Cortex of kidney (tissue), 1 donor: ENCODE measurements at places on chromosomes 5 and 9.

GRCh38 chr9:89428222-89428761 is 69.6 kb downstream of the SEMA4D start:
- DNase-seq = no peak

- DNase-seq = no peak
Observed at GRCh38 chr5:73861313-73861988, 235.5 kb downstream of the ARHGEF28 start.

DNA sequence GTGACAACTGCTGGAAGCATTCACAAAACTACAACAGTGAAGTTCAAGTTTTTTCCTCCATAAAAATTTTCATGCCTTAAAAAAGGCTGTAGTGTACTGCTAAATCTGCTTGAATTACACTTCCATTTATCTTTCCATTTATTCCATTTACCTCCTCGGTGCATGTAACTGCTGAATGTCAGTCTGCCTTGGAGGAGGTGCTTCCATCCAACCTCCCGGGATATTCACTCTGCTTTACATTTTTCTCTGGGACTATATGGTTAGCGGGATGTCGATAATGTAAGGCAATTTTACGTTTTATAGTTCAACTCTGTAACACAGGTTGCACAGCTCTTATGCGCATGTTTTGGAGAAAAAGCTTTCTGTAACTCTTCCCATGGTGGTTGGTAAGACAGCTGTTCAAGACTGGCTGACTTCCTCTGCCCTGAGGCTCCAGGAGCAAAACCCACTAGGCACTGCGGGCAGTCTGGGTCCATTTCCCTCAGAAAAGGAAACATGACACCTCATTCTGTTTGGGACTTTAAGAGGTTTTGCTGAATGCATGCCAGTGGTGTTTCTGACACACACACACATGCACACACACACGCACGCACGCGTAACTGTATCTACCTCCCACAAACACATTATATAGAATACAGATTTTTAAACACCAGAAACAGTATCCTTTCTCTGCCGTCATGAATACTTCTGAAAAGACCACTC is 66.1 kb downstream of the SPTLC1 start:
- DNase-seq = no peak

DNA sequence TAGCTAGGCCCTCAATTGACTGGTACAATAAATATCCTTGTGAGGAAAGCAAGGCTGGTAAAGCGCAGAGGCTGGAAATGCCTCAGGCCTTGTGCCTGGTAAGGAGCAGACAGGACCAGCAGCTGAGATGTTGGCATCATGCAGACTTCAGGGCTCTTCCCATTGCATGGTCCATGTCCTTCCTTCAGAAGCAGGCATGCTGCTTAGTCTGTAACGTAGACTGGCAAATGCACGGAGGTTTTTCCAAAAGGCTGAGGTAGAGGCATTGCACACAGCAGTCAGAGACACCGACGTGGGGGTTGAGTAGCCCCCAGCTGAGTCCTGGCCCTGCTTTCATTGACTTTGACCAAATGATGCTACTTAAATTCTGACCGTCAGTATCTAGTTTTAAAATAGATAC is 87.1 kb downstream of the ADRB2 start:
- no peak for DNase-seq

DNA sequence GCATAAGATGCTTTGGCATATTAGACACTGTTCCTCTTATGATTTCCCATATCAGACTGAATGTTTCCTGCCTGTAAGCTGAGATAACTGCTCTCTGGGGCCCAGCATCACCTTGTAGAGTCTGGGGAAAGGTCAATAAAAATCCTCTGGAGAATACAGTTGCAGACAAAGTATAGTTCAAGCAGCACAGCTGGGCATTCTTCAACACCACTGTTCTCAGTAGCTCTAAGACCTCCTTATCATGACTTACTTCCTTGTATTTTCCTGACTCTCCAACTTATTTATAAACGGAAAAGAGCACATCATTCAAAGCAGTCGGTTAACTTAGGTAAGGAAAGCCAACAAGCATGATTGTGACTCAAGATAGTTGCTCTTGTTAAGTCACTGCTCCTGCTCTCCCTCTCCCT is 208.7 kb upstream of the RASEF start:
- no peak for DNase-seq

DNA sequence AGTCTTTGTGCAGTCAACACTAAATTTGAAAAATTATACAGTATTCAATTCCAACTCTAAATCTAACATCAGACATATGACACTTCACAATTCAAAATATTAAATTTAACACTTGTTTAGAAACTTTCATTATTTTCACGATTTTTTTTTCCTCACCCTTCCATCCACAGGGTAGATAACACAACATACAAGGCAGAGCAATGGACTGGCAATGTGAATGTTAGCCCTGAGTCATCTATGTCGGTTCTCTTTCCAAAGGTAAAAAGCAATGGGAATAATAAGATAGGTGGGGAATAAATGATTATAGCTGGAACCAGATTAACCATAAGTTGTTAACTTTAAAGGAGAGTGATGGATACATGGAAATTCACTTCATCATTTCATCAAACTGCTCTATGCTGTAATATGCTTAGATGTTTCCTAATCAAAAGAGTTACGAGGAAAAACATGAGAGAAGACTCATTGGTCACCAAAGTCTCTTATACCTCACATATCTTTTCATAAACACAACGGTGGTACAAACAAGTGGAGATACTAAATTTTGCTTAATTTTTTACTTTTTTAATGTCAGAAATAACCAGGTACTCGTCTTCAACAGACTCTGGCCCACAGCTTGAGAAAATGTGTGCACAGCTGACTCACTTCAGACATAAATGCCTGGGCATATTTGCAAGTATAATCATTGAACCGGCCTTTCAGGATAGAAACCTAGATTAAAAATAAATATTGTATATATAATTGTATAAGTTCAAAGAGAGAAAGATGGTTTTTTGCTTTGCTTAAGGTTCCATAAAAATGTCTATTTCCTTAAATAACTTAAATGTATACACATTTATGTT is 23.0 kb downstream of the RFX3 start:
- no peak for DNase-seq

DNA sequence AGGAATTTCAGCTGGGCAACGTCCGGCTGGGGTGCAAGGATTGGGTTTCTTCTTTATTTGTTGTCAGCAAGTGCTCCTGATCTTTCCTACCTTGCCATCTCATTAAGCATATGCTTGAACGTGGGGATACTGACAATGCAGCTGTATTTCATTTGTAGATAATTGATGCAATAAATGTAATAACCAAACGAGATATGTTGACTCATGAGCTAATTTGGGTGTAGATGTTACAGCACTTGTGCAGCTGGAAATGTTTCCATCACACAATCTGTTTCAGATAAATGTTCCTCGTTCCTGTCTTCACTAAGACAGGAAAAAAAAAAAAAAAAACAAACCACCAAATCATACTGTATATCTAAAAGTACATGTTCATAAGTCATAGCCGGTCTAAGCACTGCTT is 123.8 kb downstream of the DMRT2 start:
- DNase-seq = no peak

- no peak for DNase-seq
Observed at GRCh38 chr9:33686942-33687341, 108.4 kb upstream of the PRSS3 start.

DNA sequence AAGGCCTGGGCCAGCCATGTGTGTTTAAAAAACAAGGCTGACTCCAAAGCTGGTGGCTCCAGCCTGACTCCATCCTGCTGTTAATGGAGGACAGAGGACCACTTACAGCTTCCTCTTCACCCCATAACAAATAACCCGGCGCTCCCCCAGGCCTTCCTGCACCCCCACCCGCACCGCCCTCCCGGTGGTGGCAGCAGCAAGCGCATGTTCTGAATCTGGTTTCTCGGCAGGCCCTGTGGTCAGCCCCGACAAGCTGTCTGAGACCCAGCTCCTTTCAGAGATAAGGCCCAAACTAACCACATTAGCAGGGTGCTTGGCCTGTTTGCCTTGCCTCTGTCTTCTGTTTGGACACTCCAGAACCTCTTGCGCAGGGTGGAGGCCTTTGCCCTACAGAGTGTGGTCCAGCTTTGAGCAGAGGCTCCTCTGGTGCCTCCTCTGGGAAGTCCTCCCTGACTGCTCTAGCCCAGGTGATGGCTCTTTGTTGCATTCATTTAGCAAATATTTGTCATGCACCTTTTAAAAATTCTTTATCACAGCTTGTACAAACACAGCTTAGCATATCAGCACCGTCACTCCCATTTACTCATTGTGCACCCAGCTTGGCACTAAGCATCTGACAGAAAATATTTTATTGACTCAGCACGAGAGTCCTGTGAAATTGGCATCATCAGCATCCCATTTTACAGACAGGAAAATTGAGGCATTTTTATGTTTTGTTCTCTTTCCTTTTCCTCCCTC is 78.4 kb downstream of the NDFIP1 start:
- DNase-seq = no peak

DNA sequence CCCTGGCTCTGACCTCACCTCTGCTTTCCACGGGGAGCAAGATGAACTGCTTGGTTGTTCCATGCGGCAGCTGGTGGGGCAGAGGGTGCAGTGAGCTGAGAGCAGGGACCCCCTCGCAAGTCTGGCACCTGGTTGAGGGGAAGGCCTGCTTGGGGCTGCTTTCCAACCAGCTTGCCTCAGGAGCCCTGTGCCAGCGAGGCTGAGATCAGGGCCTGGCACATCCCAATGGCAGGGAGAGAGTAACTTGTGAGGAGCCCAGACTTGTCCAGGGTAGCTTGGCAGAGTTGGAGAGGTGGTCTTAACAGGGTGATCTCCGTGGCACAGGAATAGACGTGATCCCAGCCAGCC is 68.9 kb downstream of the IQGAP2 start:
- DNase-seq = no peak

- DNase-seq = no peak
Observed at GRCh38 chr5:128196791-128197190, 113.2 kb downstream of the SLC12A2 start.

- DNase-seq = no peak
Observed at GRCh38 chr5:72537166-72537565, 30.0 kb upstream of the ZNF366 start.

DNA sequence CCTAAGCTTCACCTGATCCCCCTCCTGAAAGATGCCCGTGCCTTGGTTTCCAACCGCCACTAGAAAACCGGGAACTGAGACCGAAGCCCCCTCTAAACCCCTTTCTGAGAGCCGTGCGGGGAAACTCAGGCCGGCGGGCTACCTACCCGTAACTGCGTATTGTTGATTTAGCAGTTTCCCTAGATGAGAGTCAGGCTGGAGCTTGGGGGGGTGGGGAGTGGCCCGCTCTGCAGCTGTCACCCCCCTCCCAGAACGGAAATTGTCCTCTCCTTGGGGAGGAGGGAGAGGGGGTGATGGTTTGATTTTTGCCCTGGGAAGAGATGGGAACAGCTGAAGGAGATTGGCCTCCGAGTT is 2.5 kb downstream of the CXXC5 start:
- no peak for DNase-seq

- no peak for DNase-seq
Observed at GRCh38 chr5:6556089-6556801, 76.6 kb downstream of the NSUN2 start.

DNA sequence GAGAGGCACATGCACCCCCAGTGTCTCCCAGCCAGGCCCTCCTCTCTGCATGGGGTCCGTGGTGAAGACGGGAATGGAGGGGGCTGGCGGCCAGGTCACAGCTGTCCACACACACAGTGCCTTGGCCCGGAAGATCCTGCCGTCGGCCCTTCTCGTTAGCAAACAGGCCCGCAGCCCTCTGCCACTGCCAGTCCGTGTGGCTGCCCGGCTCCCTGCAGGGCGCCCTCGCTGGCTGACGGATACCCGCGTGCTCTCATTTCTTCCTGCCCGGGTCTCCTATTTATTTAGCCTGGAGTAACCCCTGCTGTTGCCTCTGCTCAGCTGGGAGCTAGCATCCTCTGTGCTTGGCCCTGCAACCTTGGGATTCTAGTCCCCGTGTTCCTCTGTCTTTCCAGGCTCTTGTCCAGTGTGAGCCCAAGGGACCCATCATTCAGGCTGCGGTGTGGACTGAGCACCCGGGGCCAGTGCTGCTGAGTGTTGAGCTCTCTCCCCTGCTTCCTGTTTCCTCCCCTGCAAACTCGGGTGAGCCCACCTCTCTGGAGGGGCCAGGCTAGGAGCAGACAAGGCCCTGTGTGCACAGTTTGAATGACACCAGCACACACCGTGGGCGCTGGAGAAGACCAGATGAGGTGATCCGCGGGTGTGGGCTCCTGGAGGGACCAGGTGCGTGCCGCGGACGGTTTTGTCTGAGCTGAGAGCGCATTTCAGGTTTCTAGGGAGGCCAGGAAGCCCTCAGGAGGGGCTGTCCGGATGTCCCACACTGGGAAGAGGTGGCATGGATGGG is 14.6 kb upstream of the RNU6ATAC start:
- DNase-seq = no peak

- no peak for DNase-seq
Observed at GRCh38 chr5:97600486-97600885, 417.4 kb upstream of the RIOK2 start.

DNA sequence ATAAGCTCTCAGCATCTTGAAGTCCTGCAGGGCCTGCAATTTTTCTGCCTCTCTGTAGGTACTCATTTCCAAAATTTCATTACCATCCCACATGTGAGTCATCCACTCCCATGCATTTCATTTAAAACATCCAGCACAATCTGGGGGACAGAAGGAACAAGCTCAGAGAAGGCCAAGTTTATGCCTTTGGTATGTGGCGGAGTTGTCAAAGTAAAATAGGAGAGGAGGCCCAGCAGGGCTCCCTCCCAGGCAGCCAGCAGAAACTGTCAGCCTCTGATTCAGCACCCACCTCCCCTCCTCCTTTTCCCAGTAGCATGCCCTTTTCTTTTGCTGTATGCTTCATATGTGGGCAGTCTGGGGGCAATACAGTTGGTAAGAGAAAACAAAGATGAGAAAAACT is 126.4 kb upstream of the ZNF366 start:
- DNase-seq = no peak

- DNase-seq = no peak
Observed at GRCh38 chr5:93192087-93192486, 388.9 kb downstream of the NR2F1-AS1 start.

DNA sequence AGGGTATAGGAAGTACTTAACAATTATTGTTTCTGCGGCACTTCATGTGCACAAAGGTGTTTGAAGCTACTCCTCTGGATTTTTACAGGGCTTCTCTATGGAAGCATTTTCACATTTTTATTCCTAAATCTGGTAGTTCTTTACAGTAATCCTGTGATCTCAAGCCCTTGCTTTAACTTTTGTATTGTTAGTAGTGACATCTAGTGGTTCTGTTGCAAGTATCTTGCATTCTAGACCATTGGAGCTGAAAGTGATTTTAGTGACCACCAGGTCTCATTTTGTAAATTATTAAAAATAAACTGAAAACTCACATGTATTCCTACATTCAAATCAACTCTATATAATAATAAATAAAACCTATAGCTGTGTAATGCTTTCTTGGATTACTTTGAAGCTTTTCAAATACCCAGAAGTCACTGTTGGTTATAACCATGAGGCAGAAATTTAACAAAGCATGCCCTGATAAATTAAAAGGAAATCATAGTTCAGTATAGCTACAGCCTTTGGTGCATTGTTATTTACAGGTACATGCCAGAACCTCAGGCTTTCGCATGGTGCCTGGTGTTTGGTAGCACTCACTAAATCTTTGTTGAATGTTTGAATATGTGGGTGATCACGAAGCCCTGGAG is 18.9 kb downstream of the RPS23 start:
- DNase-seq = no peak

GRCh38 chr9:83688921-83689320 is 18.8 kb downstream of the UBQLN1 start:
- no peak for DNase-seq
